GM12865 (cell line): ENCODE measurements at places on chromosomes 12 and 14.

- DNase-seq, result no peak
Observed at GRCh38 chr12:42725809-42726208, 136.3 kb upstream of the PRICKLE1 start.

DNA sequence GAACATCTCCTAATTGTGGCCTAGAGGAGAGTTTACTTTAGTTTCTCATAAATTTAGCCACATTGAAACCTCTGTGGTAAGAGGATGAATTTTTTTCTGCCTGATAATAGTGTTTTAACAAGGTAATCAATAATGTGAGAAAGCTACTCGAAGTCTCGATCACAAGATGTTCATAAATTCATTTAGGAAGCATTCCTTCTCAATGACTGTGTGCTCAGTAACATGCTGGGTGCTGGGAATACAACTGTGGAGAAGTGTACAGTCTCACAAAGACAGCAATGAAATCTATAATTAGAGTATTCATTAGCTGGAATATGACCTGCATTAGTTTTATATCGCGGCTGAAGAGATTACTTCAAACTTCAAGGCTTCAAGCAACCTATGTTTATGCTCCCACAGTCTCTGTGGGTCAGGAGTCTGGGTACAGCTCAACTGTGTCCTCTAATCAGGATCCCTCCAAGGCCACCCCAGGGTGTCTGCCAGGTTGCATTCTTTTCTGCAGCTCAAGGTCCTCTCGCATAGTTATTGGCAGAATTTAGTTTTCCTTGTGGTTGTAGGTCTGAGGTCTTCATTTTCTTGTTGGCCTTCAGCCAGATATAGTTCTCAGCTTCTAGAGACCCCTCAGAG, 167.6 kb downstream of the ANO4 start:
- DNase-seq, result no peak

DNA sequence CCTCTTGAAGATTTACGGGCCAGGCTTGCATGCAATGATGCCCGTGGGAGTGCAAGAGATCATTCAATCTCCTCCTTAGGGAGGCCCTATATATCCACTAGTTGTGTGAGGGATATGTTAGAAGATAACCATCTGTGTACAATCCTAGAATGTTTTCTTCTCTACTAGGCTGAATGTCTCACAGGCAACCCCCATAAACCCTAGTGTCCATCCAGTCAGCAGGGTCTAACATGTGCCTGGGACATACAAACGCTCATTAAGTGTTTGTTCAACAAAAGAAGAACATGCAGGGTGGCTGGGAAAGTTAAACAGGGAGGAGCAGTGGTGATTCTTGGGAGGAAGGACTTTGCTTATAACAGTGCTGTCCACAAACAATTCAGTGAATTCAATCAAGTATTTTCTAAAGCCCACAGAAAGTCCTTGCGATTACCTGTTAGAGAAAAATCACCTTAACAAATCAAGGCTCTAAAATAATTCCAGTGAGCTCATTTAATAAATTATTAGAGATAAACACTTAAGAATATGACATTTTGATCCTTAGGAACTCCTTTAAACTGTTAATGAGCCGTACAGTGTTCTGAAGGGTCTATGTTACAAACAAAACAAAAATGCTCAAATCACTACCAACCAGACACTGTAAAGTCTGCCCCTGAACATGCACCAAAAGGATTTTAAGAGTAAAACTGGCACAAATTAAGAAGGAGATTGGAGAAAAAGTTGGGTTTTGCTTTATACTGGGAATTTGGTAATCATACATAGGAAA, 96.6 kb upstream of the FERMT2 start:
- no peak for DNase-seq

GRCh38 chr14:90397425-90398314, 841 bp downstream of the CALM1 start:
- DNase-seq, result peak; percentile 78

- no peak for DNase-seq
Observed at GRCh38 chr14:24321212-24321975, 10.1 kb downstream of the LTB4R start.

DNA sequence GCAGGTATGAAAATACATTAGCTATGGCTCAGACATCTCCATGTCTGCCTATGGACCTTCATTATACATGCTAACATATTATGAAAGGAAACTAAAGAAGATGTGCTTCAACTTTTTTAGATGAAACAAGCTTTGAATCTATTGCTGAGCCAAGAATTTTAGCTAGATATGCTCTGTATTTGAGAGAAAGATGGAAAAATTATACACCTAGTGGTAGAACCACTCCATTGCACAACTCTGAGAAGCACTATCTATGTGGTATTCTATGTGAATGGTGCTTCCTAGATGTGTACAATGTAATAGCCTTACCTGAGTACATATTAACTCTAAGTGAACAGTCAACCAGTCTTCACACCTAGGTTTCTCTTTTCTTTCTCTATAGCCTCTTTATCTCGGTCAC, 17.3 kb downstream of the EPYC start:
- DNase-seq, result no peak

GRCh38 chr12:106976668-106977067, 10.3 kb downstream of the MTERF2 start:
- DNase-seq, result no peak

- DNase-seq, result no peak
Observed at GRCh38 chr14:91277546-91278382, 33.3 kb upstream of the GPR68 start.

DNA sequence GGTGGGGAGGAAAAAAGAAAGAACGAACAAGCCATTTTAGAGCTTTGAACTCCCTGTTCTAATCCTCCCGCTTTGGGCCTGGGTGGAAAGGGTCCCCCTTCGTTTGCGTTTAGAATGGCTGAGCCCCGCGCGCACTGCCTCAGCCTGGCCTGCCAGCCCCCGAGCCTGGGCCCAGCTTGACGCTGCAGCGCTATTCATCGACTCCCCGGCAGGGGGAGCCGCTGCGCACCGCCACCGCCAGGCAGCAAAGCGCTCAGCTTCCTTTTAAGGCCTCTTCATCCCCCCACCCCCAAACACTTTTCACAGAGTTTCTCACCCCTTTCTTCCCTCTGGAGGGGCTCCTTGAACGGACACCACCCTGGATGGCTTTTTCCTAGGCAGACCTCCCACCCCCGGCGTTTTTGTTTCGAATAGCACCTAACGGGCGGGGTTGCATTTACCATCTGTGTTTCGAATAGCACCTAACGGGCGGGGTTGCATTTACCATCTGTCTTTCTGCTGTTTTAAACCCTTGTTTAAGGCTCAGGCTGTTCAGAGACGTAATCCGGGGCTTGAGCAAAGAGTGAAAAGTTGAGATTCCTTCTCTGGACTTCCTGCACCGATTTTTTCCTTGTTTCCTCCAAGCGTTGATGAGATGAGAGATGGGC, 56.4 kb upstream of the PIWIL1 start:
- peak; percentile 3 for DNase-seq

DNA sequence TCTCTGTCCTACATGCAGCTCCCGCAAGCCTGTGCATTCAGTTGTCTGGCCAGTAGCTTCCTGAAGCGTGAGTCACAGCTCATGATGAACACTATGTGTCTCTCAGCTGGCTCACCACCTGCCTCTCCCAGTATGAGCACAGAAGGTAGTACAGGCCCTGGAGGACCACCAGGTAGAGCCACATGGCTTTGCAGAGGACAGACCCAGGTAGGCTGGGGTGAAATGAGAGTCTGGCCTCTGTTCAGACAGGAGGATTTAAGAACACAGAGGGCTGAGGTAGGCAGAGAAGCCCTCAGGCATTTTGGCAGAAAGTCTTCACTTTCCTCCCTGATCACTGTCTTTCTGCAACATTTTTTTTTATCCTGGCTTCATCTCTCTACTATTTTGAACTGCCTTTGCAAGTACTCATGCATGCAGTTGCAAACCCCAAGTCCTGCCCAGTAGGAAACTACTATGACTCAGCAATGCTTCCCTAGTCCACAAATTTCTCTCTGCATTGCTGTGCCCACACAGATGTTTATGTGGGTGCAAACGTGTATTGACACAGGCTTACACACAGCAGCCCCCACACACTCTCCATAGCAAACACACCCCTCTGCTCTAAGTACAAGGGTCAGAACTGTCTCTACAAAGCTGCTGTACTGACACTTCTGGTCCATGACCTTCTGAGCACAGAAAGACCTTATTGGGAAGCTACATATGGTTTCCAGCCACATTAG, 7.2 kb upstream of the SDR9C7 start:
- DNase-seq, result peak; percentile 53

DNA sequence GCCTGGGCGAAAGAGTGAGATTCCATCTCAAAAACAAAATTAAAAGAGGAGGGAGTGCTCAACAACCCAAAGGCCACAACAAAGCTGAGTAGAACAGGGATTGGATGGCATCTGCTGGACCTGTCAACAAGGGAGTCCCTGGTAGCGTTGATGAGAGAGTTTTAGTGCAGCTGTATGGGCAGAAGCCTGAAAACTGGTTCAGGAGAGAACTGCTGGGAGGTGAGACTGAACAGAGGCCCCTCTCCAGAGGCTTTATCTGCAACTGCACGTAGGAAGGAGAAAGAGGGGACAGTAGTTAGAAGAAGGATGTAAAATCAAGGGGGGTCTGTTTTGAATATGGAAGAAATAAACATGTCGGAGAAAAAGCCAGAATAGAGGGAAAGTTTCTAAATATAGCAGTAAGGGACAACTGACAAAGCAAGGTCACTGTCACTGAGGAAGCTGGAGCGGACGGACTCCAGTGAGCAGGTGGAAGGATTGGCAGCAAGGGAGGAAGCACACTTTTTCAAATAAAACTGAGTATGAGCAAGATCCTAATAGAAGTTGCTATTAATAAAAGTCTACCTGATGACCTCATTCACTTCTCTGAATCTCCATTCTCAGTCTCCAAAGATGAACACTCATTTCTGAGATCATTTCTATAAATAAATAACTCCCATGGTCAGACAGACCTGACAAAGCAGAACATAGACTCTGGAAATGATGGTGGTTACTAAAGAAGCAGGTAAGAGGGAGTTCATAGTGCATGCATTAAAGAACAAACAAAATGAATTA, 11.8 kb upstream of the ATF1 start:
- DNase-seq, result no peak

DNA sequence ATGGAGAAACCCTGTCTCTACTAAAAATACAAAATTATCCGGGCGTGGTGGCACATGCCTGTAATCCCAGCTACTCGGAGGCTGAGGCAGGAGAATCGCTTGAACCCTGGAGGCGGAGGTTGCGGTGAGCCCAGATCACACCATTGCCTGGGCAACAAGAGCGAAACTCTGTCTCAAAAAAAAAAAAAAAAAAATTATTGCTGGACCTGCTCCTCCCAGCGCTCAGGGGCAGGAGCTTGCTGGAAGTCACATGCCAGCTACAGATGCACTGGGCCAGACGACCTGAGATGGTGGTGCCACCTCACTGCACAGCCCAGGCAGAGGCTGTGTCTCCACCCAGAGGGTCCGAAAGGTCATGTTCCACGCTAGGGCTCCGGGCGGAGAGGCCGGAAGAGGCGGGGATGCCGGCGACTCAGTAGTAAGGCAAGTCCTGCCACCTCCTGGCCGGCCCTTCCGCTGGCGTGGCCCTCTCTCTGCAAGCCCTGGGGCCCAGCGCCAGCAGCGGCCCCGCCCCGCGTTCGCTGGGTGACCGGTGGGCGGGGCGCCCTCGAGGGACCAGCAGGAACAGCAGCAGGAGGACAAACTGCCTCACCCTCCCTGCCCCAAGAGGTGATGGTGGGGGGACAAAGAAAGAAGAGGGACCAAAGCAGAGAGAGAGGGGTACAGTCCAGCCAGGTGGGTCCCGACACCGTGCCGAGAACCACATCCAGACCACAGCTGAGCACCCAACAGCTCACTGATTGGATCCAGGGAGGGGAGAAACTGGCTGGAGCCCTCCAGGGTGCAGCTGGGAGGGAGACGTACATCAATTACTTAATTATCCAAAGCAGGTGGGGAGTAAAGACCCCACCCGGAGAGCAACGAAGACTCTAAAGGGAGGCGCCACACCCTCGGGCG, 3.6 kb upstream of the RHOF start:
- no peak for DNase-seq
